ENCODE measurements at places on chromosomes 12 and 14.
A peak's percentile ranks its signal among the peaks of the same experiment; 100 is the strongest.

DNA sequence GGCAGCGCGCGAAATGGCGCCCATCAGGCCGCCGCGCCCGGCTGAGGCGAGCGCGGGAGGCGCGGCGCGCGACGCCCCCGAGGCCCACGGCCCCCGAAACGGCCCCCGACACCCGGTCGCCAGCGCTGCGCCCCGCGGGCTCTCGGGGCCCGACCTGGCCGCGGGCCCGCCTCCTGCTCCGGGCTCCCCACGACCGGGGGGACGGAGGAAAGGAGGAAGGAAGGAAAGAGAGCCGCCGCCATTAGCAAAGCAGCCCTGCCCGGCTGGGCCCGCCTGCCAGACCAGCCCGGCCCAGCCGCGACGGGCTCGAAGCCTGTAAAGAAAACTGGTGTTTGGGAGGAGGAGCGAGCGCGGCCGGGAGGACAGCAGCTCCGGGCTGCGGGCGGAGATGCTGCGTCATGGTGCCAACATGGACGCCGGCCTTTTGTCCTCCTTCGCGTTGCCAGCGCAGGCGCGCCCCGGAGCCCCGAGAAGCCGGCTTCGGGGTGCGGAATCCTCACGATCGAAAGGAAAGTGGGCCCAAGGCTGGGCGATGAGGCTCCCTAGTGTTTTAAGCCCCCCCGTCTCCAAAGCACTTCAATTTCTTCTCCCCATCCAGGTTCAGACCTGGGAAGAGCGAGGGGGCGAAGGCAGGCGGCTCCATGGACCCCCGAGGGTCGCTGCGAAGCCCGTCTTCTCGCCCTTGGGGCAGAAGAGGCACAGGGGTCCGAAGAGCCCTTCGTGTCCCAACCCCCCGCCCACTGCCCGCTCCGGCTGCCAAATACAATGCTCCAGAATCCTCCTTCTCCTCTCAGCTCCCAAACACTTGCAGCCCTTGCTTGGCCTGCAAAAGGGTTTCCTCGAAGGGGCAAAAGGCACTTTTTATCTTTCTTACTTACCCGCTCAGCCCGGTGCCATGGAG is 2.9 kb upstream of the SETD1B start:
- no peak for DNase-seq

DNA sequence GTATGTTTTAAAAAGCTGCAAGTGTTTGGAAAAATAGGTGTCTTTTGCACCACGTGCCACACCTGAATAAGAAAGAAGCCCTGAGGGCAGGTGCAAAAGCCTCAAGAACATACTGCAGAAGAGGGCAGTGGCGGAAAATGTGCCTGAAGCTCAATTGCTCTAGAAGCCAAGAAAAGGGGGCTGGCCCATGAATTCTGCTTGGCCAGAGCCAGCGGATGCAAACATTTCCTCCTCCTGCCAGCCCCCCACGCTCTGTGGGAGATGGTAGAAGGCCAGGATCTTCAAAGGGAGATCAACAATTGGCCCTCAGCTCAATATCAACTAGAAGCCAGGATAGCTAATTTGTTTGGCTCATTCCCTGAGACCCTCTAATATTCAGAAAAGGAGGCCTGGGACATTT is 80.3 kb upstream of the TMEM132D start:
- no peak for DNase-seq

- DNase-seq, result peak; percentile 24
These were observed 17.4 kb upstream of the B4GALNT3 start for GRCh38 chr12:442235-442884.

DNA sequence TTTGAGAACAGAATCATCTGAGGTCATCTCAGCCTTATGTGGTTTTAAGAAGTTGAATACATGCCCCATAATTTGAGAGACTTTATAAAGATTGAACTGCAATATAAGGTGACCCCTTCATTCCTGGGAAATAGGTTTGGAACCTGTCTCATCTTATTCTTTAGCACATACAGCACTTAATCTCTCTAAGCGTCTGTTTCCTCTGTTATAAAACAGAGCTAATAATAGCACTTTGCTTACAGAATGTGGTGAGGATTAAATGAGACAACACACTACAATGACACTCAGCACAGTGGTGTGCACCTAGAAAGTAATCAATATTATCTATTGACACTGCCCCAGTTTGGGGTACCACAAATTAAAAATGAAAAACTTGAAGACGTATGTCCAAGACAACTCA is 102.1 kb downstream of the DUSP6 start:
- no peak for DNase-seq

GRCh38 chr12:64707926-64708325 is 51.3 kb downstream of the GNS start:
- no peak for DNase-seq

- DNase-seq, result no peak
These were observed 152.7 kb downstream of the AEBP2 start for GRCh38 chr12:19591951-19592350.

- DNase-seq, result no peak
These were observed 205.0 kb downstream of the NTF3 start for GRCh38 chr12:5636907-5637306.

- DNase-seq, result no peak
These were observed 157.9 kb downstream of the SAMD4A start for GRCh38 chr14:54724676-54725325.

Data from stimulated activated CD4-positive, alpha-beta T cell treated with anti-CD3 and anti-CD28 coated beads, Interleukin-4, amount 100 ng/mL, for 48 hours (primary cell).